Activated T-helper 1 cell treated with anti-CD3 and anti-CD28 coated beads, Interleukin-2, amount 50 U/mL, for 16 hours (primary cell): ENCODE measurements at places on chromosomes 1 and 21.

DNA sequence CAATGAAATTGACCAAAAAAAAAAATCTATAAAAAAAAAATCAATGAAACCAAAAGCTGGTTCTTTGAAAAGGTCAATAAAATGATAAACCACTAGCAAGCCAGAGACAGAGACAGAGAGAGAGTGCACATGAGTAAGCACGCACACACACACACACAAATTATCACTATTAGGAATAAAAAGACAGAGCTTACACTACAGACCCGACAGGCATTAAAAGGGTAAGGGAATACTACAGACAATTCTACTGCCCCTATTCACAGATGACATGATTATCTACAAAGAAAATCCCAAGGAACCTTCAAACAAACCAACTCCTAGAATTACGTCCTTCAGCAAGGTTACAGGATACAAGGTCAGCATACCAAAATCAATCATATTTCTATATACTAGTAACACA lies 38.6 kb downstream of the TARBP1 start:
- no peak for DNase-seq

GRCh38 chr1:185353124-185353523 lies 36.1 kb upstream of the IVNS1ABP start:
- DNase-seq, result no peak

GRCh38 chr1:155176544-155177071 lies 3.0 kb downstream of the TRIM46 start:
- DNase-seq, result peak; percentile 73

- no peak for DNase-seq
Observed at GRCh38 chr1:3469104-3469848, 14.8 kb downstream of the ARHGEF16 start.

GRCh38 chr1:42013881-42014470 lies 95.3 kb upstream of the HIVEP3 start:
- DNase-seq, result no peak

- no peak for DNase-seq
Observed at GRCh38 chr1:232385221-232385620, 244.7 kb downstream of the SIPA1L2 start.

- DNase-seq, result no peak
Observed at GRCh38 chr1:193183019-193183627, 3.3 kb downstream of the B3GALT2 start.

GRCh38 chr1:200625381-200625824 lies 4.9 kb upstream of the KIF14 start:
- DNase-seq, result no peak

DNA sequence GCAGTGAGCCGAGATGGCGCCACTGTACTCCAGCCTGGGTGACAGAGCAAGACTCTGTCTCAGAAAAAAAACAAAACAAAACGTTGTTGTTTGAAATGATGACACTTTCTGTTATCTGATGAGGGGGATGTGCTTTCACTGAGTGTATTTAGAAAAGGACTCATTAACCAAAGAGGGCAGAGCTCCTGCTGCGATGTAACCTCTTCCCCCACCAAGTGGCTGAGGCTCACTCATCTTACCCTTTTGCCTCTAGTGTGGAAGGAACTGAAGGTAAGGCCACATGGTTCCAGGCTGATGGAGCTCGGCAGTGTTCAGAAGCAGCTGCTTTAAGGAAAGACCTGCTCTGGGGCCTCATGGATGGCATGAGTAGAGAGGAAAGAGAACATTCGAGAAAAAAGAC lies 105.7 kb upstream of the RUNX1 start:
- DNase-seq, result no peak

DNA sequence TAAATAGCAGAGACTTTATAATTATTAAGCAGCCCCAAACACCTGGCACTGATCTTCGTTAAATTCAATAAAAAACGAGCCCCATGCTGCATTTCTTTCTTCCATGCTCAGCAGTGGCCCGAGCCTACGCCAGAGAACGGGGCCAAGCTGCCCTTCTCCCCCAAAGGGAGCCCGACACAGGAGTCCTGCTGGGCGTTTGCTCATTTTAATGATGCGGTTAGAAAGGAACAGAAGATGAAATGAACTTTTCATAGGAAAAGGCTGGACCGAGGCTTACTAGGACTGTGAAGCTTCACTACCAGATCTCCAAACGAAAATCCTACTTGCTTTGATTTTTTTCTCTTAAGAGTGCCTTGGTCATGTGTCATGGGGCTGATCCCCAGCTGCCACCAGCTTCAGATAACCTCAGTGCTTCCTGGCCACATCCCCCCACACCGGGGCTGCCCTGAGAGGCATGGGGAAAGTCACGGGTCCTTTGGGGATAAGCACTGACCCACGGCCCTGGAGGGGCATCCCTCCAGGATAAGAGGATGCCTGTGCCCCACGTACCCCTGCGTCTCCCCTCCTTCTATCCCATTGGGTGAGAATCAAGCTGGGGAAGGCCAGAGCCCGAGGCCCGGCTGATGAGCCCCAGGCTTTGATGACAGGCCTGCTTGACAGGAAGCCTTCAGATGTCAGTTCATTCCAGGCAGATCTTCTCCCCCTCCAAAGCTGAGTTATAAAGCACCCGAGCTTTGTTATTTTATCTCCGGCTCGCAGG lies 34.2 kb downstream of the PGBD5 start:
- DNase-seq, result no peak

GRCh38 chr1:78645723-78646122 lies 3.9 kb upstream of the IFI44 start:
- no peak for DNase-seq

GRCh38 chr1:117632269-117633067 lies 26.6 kb downstream of the TENT5C start:
- DNase-seq, result no peak
